Motor neuron (in vitro differentiated cells): ENCODE measurements at places on chromosomes 5 and 9. TPM values are rescaled to one million over a fixed set of nuclear protein-coding genes. Genes with fewer than 3 reads are reported as not detected.

DNA sequence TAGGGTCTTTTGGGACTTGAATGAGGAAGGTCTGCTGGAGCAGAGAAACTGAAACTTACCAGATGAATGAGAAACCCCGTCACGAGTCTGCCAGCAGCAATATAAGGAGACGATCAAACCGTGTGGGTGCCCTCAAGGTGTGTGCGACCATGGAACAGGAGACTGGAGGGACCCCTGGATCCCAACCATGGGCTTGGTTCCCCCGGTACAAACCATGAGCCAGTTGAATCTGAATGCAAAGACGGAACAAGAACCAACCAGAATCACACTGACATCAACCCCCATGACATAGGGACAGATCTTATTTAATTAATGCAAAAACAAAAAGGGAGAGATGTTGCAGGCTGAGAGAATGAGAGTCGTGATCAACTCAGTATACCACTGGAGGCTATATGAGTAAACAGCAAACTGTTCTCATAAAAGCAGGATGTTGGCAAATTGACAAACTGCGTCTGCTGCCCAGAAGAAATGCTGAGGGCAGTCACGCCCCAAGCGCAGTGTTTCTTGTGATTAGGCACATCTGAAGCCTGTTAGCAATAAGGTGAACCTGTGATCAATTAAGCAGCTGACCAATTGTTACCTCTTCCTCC lies 475.5 kb upstream of the ACO1 start:
- no peak for ATAC-seq

- no peak for ATAC-seq
Observed at GRCh38 chr5:12615141-12615820, 711.0 kb upstream of the CTNND2 start.

- ATAC-seq: no peak
Observed at GRCh38 chr9:98783518-98784226, 12.7 kb downstream of the ANKS6 start.

Gene DAP
- total RNA-seq: 26.9 and 28.3 TPM in 2 replicates

GRCh38 chr5:1666221-1666620 lies 133.4 kb downstream of the MRPL36 start:
- no peak for ATAC-seq

Gene NOTCH1
- total RNA-seq: 11.7 and 11.9 TPM in 2 replicates

DNA sequence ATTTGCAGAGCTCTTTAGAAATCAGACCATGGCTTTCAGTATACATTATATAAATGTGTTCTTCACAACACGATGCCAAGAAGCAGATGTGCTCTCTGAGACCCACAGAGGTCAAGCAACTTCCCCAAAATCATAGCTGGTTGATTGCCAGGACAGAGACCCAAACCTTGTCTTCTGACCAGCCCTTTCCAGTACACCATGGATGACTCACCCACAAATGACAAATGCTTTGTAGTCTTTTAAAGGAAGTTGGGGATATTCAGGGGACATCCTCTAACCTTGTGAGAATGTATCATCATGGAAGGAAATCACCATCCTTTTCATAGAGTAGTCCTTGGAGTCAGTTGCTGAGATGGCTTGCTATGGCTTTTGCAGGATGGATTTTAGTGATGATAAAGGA lies 30.1 kb downstream of the ZNF462 start:
- ATAC-seq: peak; percentile 84

Gene ADGRV1
- 53.3 and 59.3 TPM in 2 replicates for total RNA-seq

- ATAC-seq: no peak
Observed at GRCh38 chr9:136672431-136673087, 9.8 kb downstream of the EGFL7 start.

DNA sequence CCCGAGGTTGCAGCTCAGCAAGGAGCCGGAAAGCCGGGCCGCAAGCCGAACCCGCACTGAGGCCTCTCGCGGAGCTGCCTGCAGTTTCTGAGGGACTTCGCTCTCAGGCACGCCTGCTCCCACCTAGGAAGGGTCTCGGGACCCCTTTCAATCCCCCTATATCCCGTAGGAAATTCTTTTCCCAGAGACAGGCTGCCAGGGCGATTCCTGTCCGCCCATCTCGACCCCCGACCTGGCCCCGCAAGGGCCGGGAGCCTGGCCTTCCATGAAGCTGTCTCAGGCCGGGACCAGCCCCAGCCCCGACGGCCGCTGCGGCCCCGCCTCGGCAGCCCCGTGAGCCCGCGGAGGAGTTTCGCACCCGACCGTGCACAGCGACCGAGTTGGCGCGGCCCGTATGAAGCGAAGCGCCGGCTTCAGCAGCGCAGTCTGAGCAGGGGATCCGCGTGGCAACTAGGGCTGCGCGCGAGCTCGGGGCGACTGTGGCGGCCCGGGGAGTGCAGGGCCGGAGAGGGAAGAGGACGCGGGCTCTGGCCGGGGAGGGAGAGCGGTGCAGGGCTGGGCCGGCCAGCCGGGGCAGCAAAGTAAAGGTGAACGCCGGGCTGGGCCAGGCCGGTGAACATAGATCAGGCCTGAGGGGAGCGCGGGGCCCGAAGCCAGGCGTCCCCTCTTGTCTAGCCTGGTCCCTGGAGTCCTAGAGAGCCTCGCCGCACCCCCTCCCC lies 977 bp upstream of the PRDM12 start:
- peak; percentile 17 for ATAC-seq

Gene SLC6A19
- 0.04 and 0.05 TPM in 2 replicates for total RNA-seq

- ATAC-seq: peak; percentile 58
Observed at GRCh38 chr5:127957183-127957582, 126.4 kb upstream of the SLC12A2 start.

GRCh38 chr5:13746026-13746425 lies 198.5 kb downstream of the DNAH5 start:
- ATAC-seq: no peak

DNA sequence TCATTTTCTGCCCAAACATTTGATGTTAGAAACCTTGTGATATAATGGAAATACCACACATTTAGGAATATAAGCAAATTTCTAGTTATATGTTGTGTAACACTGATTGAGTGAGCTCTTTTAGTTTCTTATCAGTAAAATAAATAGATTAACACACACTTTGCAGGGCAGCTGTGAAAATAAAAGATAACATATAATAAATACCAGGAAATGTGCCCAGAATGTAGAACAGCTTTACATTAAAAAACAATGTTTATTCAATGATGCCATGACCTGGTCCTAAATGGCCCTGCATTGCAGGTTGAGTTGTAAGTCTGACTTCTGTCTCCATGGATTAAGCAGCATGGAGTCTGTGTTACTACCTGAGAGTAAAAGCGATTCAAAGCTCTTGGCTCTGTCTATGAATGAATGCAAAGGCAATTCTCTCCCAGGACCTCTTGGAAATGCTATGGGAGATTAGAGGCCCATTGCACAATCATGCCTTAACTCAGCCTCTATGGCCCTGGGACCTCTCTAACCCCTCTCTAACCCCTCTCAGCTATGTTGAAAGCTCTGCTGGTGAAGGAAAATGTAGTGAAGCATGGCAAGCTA lies 296.0 kb upstream of the ACTBL2 start:
- ATAC-seq: no peak

Gene PRR16
- 2.7 and 3.1 TPM in 2 replicates for total RNA-seq

- no peak for ATAC-seq
Observed at GRCh38 chr9:129626625-129627284, 792 bp downstream of the NTMT1 start.

GRCh38 chr5:128015978-128016377 lies 67.6 kb upstream of the SLC12A2 start:
- peak; percentile 59 for ATAC-seq

Gene SLC34A1
- 1.2 TPM in 1 of 2 replicates, not detected in the other for total RNA-seq

- no peak for ATAC-seq
Observed at GRCh38 chr9:73541923-73542322, 390.3 kb downstream of the ANXA1 start.
